Posterior vena cava (tissue), 2 donors: ENCODE measurements at places on chromosomes 16 and 17. TPM values are rescaled to one million over a fixed set of nuclear protein-coding genes. Genes with fewer than 3 reads are reported as not detected.

Gene TP53TG3C
- total RNA-seq = not detected

Gene HBM
- 1.5 TPM for total RNA-seq

Gene C1QL1
- 0.42 TPM for total RNA-seq

Gene SP6
- total RNA-seq = 0.19 TPM

Gene CXCL16
- 14.8 TPM for total RNA-seq
